CD4-positive, alpha-beta T cell treated with Interleukin-15 for 4 hours (primary cell): ENCODE measurements at places on chromosomes 4 and X.

DNA sequence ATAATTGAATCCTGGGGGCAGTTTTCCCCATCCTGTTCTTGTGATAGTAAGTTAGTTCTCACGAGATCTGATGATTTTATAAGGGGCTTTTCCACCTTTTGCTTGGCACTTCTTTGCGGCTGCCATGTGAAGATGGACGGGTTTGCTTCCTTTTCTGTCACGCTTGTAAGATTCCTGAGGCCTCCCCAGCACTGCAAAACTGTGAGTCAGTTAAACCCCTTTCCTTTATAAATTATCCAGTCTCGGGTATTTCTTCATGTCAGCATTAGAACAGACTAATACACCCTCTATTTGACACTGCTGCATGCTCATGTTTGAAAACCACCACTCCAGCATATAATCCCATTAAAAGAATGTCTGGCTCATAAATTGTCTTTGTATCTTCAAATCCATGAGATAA is 264.4 kb upstream of the ITM2A start:
- no peak for DNase-seq

DNA sequence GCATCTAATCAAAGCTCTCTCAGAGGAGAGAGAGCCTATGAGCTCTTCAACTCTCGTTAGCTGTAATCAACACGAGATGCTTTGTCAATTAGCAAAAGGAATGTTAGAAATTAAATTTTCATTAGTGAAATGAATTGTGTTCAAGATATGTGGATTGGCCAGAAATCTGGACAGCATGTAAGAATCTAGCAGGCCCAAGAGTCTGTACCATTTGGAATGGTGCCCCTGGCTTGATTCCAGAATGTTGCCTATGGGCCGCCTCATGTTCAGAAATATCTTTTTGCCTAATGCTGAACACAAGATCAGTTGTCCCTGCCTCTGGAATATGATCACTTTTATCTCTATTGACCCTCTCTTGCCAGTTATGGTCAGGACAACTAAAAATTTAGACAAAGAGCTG is 88.2 kb downstream of the RBM46 start:
- DNase-seq = no peak

- DNase-seq = no peak
These were observed 1.8 kb upstream of the KDM6A start for GRCh38 chrX:44871114-44871645.

DNA sequence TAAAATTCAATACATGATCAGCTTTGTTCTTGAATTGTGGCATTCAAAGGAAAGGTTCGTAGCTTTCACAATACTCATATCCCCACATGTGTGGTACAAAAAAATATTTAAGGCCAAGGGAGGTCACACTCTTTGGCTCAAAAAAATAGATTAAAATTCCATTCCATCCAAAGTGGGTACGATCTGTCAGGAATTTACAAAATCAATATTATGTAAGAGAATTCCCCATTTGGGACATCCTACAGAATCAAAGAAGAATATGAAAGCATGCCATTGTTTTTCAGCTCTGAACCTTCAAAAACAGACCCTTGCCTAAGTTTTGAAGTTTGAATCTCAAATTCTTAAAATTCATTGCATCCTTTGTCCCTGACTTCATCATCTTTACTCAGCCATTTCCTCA is 85.8 kb downstream of the MID1 start:
- no peak for DNase-seq

DNA sequence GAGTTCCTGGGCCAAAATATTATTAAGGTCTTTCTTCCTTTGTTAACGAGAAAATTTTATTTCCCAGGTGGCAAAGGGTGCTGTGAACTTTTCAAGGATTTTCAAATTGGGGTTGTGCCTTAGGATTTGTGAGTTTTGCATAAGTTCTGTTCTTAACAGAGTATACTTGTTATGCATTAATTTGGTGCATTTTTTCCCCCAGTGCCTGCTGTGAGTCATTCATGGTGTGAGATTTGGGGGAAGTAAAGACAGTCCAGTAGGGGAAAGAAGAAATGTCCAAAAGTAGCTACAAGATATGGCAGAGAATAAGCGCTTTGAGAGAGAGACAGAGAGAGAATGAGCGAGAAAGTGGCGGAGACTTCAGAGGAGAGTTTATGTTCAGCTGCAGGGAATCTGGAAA is 239.2 kb downstream of the ARHGAP10 start:
- no peak for DNase-seq

DNA sequence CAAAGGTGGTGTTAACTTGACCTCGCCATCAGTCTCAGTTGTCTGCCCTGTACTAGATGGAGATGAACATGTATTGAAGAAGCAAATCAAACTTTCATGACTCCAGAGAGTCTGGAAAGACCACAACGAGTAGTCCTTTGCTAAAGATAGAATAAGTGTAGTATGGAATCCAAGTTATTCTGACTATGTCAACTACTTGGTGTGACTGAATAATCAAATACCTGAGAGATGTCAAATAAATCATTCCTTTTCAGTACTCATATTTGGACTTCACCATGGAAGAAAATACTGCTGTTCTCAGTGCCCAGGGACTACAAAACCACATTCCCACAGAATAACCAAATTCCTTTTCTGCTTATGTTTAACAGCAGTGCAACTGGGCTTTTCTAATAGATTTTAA is 161.2 kb upstream of the SPRY1 start:
- no peak for DNase-seq

GRCh38 chr4:185657183-185657582 is 121.9 kb upstream of the PDLIM3 start:
- DNase-seq = no peak

DNA sequence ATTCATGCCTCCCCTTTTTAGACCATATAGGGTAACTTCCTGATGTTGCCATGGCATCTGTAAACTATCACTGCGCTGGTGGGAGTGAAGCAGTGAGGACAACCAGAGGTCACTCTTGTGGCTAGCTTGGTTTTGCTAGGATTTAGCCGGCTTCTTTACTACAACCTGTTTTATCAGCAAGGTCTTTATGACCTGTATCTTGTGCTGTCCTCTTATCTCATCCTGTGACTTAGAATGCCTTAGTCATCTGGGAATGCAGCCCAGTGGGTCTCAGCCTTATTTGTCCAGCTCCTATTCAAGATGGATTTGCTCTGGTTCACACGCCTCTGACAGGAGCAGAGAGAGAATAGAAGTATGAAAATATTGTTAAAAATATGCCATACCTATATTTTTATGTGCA is 355.7 kb downstream of the ADGRL3 start:
- no peak for DNase-seq

- DNase-seq = no peak
These were observed 49.5 kb downstream of the GPM6A start for GRCh38 chr4:175762582-175762981.

DNA sequence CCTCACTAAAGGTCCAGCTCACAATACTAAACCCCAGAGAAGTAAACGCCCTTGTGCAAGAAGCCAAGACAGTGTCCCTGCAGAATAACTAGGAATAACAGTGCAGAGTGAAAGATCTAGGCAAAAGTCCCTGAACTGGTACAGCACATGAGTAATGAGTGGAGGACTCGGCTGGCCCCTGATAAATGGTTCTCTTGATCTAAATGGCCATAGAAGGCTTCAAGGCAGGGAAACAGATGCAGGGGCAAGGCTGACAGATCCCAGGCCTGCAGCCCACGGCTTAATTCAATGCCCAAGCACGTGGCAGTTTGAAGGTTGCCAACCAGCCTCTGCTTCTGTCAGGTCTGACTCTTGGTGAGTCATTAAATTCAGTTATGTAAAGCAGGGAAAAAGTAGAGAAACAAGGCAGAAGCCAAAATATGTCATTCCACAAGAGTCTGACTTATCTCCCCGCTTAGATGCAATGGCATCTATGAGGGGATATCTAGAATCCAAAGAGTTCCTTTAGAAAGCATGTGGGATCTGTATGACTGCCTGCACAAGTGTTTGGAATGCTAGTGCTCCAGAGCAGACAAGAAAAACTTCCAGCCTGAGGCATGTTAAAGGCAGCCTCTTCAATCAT is 121.3 kb downstream of the PRDM5 start:
- DNase-seq = no peak

DNA sequence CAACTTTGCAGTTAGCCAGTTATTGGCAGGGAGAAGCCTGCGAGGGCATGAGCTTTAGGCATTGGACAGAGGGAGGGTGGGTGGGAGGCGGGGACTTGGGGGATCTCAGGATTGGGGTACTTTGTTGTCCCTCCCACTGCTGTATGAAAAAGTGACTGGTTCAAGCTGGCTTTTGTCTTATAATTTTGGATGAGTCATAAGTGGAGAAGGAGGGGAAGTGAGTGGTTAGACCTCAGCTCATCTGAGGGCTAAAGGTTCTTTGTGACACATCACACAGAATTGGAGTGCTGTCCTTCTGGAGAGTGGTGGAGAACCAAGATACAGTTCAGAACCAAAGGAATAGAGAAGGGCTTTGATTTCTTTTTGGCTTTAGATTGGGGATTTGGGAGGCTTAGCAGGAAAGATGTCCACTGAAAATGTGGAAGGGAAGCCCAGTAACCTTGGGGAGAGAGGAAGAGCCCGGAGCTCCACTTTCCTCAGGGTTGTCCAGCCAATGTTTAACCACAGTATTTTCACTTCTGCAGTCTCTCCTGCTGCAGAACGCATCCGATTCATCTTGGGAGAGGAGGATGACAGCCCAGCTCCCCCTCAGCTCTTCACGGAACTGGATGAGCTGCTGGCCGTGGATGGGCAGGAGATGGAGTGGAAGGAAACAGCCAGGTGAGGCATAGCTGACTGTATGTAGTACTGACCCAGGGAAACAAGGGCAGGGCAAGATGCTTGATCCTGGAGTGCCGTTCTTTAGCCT is at the start of gene SLC4A4:
Gene SLC4A4, plus strand, starts transcription at position 175 of the 748 bp plus-strand sequence.
- peak; percentile 7 for DNase-seq

- no peak for DNase-seq
These were observed 375.1 kb downstream of the FAT4 start for GRCh38 chr4:125689805-125690204.

- DNase-seq = no peak
These were observed 282.4 kb downstream of the FSTL5 start for GRCh38 chr4:161881370-161881769.

DNA sequence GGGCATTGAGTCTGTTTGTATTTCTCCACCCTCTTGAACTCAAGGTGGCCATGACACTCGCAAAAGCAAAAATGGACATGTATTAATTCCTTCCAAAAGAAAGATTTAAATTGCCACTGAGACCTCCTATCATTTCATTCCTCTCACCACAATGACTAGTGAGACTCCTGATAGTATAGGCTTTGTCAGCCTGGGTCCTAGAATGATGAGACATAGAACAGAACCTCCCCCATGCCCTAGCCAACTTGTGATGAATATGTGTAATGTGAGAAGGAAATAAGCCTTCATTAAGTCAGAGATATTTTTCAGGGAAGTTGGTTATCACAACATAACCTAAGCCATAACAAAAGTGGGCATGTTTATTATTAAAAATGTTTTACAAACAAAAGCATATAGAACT is 62.5 kb downstream of the ASB9 start:
- no peak for DNase-seq

DNA sequence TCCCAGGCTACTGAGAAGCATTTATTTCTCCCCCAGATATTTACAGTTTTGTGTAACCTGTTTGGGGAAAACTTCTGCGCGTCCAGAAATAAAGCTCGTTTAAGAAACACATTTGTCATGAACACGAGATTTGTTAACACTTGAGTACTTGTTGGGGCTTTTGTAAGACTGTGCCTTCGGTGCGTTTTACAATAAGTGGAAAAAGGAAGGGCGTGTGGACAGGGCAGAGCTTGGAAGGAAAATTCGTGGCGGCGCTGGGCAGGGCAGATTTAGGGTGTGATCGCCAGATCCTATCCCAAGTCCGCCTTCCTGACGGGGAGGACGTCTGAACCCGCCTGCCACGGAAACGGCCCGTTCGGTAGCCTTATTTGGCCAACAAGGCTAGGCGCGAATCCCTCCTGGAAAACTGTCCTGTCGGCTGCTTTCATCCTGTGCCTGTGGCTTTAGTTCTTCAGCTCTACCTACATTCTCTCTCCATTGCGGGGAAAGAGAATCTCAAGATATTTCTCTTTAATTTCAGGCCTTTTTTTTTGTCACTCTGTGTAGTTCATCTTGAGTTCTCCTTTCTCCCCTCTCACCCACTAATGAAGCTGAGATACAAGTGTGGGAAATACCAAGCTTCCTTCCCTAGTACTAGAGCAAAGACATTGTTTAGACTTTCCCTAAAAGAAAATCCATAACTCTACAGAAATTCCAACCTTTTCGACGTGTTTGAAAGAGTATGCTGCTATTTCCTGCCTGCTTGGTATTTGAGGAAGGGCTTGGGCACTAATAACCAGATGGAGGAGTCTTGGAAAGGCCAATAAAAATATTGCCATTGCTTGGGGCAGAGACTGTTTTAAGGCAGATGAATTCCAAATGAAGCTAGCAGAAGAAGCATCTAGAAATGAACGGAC is 982 bp downstream of the PDLIM5 start:
- DNase-seq = peak; percentile 13

- no peak for DNase-seq
These were observed 3.1 kb downstream of the PHEX start for GRCh38 chrX:22035236-22035635.

DNA sequence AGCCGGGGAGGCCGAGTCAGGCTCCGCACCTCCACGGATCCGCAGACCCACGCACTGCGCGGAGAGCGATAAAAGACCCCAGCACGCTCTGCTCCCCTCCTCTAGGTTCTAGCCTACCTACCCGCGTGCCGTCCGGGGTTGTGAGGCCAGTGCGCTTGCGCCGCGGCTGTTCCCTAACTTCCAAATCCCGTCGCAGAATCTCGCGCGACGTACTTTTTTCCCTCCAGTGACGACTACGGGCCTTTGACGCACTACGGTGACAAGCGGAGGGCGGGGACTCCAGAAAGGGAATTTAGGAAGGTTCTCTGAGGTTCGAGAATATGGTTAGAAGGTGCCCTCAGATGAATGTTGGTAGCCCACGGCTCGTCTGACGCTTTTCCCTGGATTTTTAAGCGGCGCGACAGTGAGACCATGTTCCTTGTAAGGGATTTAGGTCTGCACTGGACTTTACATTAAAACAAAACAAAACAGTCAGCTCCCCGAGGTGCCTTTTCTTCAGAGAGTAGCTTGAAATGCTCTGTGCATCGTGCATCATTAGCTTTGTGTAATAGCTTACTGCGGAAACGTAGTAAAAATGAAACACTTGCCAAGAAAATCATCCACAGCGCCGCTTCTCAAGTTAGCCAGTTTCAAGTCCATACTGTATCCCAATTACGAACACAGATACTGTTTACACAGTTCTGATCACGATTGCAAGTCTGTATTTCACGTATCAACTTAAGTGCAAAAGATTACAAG is at the start of gene NKRF:
Gene NKRF, minus strand, starts transcription at position 145 of the 738 bp plus-strand sequence.
- peak; percentile 90 for DNase-seq

GRCh38 chrX:138229718-138230117 is 481.8 kb downstream of the FGF13 start:
- no peak for DNase-seq

DNA sequence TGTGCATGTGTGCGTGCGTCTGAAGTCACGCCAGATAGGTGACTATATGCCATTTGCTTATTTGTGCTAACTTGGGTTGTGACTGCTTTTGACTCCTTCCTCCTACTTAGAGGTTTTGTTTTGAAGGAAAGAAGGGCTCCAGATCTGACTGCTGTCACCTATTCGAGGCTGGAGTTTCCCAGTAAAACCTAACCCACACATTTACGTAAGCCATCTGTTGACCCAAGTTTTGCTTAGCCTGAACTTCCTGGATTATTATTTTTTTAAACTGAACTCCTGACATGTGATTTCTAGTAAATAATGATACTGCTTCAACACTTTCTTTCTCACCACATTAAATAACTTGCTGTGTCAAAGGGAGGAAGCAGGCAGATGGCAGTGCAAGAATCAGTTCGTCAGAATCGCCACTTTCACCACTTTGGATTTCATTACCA is 41.5 kb downstream of the DTHD1 start:
- DNase-seq = peak; percentile 74

- DNase-seq = peak; percentile 3
These were observed 105.7 kb upstream of the PDLIM3 start for GRCh38 chr4:185640811-185641675.
